ENCODE measurements at places on chromosomes 3 and 15. TPM values are rescaled to one million over a fixed set of nuclear protein-coding genes. Genes with fewer than 3 reads are reported as not detected.

The CHRD gene
- 15.0 TPM for total RNA-seq

The CISH gene
- 5.9 TPM for total RNA-seq

The ATP8B4 gene
- total RNA-seq, result 9.5 TPM

The SLC9A9 gene
- total RNA-seq, result 6.8 TPM

The COL6A5 gene
- total RNA-seq, result 0.08 TPM

DNA sequence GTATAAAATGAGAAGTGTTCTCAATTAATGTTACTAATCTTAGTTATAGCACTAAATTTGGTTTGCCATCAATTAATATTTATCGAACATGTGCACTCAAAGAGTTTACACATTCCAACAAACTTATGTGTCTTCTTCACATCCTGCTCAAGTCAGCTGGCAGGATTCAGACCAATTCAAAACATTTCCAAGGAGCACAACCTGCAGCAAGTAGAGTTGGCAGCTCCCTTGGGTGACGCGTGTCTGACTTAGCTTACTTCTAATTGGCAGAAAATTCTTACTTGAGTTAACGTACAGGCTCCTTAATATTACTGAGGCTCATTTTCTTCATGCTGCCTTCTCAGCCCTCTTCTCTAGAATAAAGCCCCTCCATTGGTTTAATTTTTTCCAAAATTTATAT, 110.4 kb upstream of the PFN2 start:
- no peaks in the 10 kb centered on the region for H3K4me1 ChIP-seq
- H3K4me3 ChIP-seq, result no peak overlapping the region
- no peaks in the 10 kb centered on the region for H3K27me3 ChIP-seq
- H3K27ac ChIP-seq, result no peak overlapping the region
- DNase-seq, result no peak
- H3K36me3 ChIP-seq, result no peaks in the 10 kb centered on the region

- peaks cover 22% of the 10 kb centered on the region for H3K4me1 ChIP-seq
- peak overlapping the region; percentile 90 for H3K27ac ChIP-seq
- no peaks in the 10 kb centered on the region for H3K27me3 ChIP-seq
- DNase-seq, result no peak
- H3K4me3 ChIP-seq, result no peak overlapping the region
- no peaks in the 10 kb centered on the region for H3K36me3 ChIP-seq
Observed at GRCh38 chr3:42827023-42827422, 17.8 kb downstream of the ACKR2 start.

DNA sequence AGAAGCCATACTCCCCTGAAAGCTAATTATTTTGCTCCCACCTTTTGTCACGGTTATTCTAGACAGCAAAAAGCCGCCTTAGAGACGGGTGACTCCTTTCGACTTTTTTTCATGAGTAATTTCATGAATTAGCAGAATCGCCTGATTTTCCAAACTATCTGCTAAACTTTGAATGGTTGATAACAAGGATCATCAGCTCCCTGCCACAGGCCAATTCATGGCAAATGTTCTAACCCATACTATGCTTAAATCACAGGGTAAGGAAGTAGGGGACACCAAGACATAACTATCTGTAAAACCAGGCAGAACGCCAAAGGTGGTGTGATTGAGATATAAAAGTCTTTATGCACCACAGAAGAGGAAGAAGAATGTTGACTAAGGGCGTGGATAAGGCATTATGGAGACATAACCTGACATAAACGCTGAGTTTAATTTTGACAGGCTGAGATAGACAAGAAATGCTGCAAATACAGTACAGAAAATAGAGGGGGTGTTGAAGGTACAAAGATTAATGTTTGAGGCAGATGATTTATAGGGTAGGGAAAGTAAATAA, 891 bp upstream of the DMXL2 start:
- H3K27me3 ChIP-seq, result no peaks in the 10 kb centered on the region
- peak; percentile 16 for DNase-seq
- H3K36me3 ChIP-seq, result no peaks in the 10 kb centered on the region
- peak overlapping the region; percentile 74 for H3K27ac ChIP-seq

GRCh38 chr3:57826952-57827723, 71.0 kb downstream of the SLMAP start:
- no peaks in the 10 kb centered on the region for H3K36me3 ChIP-seq
- no peak for DNase-seq
- H3K27me3 ChIP-seq, result no peaks in the 10 kb centered on the region
- H3K27ac ChIP-seq, result peak overlapping the region; percentile 17
- H3K4me3 ChIP-seq, result no peak overlapping the region

GRCh38 chr3:60064210-60065178, 1014.7 kb upstream of the CFAP20DC start:
- no peak overlapping the region for H3K4me3 ChIP-seq
- H3K27ac ChIP-seq, result no peak overlapping the region
- no peaks in the 10 kb centered on the region for H3K27me3 ChIP-seq

GRCh38 chr3:182516597-182517336, 276.5 kb upstream of the ATP11B start:
- no peak for DNase-seq
- H3K4me1 ChIP-seq, result no peaks in the 10 kb centered on the region
- H3K27ac ChIP-seq, result no peak overlapping the region
- no peaks in the 10 kb centered on the region for H3K27me3 ChIP-seq
- H3K4me3 ChIP-seq, result no peak overlapping the region
